ENCODE measurements at places on chromosomes 3 and 15.

GRCh38 chr3:52234516-52235447 is 4.2 kb downstream of the TWF2 start:
- DNase-seq, result no peak

DNA sequence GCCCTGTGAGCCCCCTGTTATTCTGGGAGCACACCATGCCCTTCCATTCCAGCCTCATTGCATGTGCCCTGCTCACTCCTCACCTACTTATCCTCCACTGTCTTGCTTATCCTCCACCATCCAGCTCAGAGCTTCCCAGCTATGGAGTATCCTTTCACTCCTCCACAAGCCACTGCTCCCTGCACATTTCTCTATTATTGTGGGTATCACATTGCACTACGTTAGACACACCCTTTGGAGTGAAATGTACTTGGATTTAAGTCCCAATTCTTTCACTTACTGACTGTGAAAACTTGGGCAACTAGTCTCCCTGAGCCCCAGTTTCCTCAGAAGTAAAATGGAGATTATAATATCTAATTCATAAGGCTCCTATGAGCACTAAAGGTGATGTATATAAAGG is 4.3 kb downstream of the MASP1 start:
- no peak for DNase-seq

GRCh38 chr3:23952646-23953045 is 7.6 kb downstream of the NR1D2 start:
- no peak for DNase-seq

- no peak for DNase-seq
Measured at GRCh38 chr3:11539677-11540076, 104.0 kb downstream of the VGLL4 start.

DNA sequence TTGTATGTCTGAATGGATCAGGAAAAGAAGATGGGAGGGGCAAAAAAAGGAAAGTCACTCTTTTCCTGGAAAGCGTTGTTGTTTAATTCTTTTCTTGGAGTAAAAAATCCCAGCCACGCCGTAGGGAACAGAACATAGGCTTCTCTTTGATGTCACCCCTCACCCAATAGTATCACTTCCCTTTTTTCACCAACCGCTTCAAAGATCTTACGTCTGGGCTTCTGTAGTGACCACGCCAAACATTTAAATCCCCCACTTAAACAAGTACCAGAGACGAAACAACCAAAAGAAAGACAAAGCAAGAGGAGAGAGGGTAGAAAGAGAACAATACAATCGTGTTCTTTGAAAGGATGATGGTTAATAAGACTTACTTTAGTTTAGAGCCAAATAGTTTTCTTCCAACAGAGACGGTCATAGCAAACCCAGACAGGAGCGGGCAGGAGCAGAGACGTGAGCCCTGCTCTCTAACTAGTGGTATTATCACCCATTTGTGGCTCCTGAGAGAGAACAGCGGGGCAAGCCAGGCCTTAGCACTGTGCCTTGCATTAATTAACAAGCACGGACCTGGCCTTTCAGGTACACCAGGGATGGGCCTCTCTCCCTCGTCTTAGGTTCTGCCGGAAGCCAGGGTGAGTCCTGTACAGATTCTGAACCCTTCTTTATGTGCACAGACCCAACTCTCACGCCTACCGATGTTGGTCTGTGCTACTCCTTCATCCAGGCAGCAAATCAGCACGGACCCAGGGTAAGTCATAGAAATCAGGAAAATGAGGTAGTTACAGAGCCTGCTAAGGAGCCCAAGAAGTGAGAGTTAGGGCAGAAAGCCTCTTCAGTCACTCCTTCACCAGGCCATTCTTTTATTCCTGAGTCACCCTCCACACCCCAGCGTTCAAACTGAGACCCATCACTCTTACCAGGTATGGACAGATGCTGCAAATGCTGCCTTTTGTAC is 28.2 kb upstream of the BCL6 start:
- no peak for DNase-seq

DNA sequence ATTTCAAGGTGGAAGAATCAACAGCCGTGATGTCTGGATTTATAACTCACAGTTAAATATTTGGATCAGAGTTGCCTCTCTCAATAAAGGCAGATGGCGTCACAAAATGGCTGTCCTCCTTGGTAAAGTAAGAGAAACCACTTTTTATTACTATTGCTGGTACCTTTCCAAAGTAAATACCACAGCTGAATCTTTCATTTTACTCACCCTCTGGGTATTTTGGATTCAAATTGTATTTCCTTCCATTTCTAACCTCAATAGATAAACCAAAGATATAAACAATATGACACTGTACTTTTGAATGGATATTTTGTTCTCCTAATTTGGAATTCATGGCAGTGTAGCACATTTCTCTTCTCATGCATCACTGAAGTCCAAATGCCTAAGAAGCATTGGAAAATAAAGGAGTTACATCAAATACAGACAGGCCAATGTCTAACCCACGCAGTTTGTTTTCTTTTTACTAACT is 29.5 kb downstream of the KLHL24 start:
- DNase-seq, result no peak

DNA sequence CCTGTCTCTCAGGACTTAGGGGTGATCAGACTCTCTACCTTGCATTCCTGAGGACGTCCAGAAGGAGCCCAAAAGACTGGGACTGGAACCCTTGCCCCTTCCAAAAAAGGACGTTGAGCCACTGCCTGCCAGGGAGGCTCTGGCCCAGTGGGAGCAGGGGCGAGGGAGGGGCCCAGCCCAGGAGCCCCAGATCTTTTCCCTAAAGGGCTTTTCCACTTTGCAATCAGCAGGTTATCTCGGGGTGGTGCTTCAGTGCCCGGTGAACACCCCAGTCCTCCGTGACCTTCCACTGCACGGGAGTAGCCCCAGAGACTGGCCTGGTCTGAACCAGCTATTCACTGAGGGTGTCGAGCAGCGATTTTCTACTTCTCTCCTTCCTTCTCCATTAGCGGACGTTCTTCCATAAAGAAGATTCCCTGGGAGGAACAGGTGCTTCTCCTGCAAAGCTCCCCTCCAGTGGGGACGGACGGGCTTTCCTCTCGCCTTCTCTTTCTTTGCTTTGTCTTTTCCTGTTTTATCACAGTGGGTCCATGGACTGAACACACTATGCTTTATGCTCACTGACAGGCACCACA is 113.7 kb downstream of the CHSY1 start:
- no peak for DNase-seq

GRCh38 chr3:185272033-185272432 is 18.2 kb upstream of the EHHADH start:
- DNase-seq, result no peak
